SJSA1 (cell line): ENCODE measurements at places on chromosomes 6 and 20. TPM values are rescaled to one million over a fixed set of nuclear protein-coding genes. Genes with fewer than 3 reads are reported as not detected.

Gene PNPLA1
- total RNA-seq: not detected in 2 replicates

Gene TMEM170B
- under 0.01 TPM in 1 of 2 replicates, not detected in the other for total RNA-seq

Gene C6orf141
- not detected in 2 replicates for total RNA-seq

Gene SLC24A3
- not detected in 2 replicates for total RNA-seq

Gene C20orf144
- total RNA-seq: 0.18 TPM in 1 of 2 replicates, not detected in the other

Gene PKIB
- total RNA-seq: not detected in 2 replicates

Gene TMEM151B
- total RNA-seq: not detected in 2 replicates

Gene EBF4
- 4.0 and 4.4 TPM in 2 replicates for total RNA-seq
